Lower lobe of right lung (tissue), 2 donors: ENCODE measurements at places on chromosomes 7 and 10. TPM values are rescaled to one million over a fixed set of nuclear protein-coding genes. Genes with fewer than 3 reads are reported as not detected.

TWIST1 gene
- total RNA-seq = not detected

MKLN1 gene
- 60.4 TPM for total RNA-seq

TMEM26 gene
- total RNA-seq = 1.1 TPM

PPP1R17 gene
- total RNA-seq = not detected

TBXAS1 gene
- 92.6 TPM for total RNA-seq

LAMB4 gene
- total RNA-seq = not detected

GPR22 gene
- not detected for total RNA-seq

NPM3 gene
- total RNA-seq = 17.4 TPM

SSMEM1 gene
- not detected for total RNA-seq

CPN1 gene
- total RNA-seq = not detected

UBN2 gene
- 23.4 TPM for total RNA-seq

PLAU gene
- 29.0 TPM for total RNA-seq

AMPH gene
- 1.2 TPM for total RNA-seq

TET1 gene
- 1.8 TPM for total RNA-seq

TUBAL3 gene
- total RNA-seq = not detected

SLC39A12 gene
- total RNA-seq = 0.41 TPM

OR2A1 gene
- total RNA-seq = 0.15 TPM

PRKAR2B gene
- total RNA-seq = 10.3 TPM

CCDC3 gene
- total RNA-seq = 10.5 TPM

CALHM2 gene
- total RNA-seq = 45.0 TPM

ACHE gene
- 0.97 TPM for total RNA-seq

NUP205 gene
- total RNA-seq = 40.2 TPM

CASD1 gene
- total RNA-seq = 27.3 TPM

ITIH5 gene
- total RNA-seq = 14.8 TPM

ATP6V0E2 gene
- total RNA-seq = 17.9 TPM

SLC26A5 gene
- 1.8 TPM for total RNA-seq

VPS37D gene
- 1.3 TPM for total RNA-seq
